ENCODE measurements at places on chromosomes 3 and 15.

GRCh38 chr3:175326041-175326440 is 466.9 kb downstream of the NAALADL2 start:
- no peak for DNase-seq

- DNase-seq = no peak
Observed at GRCh38 chr3:107468782-107469181, 54.0 kb upstream of the BBX start.

GRCh38 chr15:88900309-88900981 is 5.1 kb upstream of the HAPLN3 start:
- no peak for DNase-seq

- no peak for DNase-seq
Observed at GRCh38 chr3:53628536-53629401, 134.4 kb downstream of the CACNA1D start.

DNA sequence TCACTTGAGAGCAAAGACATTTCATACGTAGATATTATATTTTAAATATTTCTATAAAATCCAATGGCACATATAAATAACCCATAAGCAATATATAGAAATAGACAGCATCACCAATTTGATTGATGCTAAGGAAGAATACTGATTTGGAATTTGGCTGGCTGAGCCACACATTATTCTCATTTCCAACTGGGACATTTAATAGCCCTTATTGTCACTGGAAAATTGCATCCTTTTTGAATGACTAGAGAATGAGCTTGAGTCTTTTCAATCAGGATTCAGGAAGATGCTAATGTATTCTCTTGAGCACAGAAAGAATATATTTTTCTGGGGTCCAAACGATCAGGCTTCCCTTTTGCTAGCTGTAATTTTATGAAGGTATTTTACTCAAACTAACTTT is 70.9 kb upstream of the KCNH8 start:
- DNase-seq = no peak

DNA sequence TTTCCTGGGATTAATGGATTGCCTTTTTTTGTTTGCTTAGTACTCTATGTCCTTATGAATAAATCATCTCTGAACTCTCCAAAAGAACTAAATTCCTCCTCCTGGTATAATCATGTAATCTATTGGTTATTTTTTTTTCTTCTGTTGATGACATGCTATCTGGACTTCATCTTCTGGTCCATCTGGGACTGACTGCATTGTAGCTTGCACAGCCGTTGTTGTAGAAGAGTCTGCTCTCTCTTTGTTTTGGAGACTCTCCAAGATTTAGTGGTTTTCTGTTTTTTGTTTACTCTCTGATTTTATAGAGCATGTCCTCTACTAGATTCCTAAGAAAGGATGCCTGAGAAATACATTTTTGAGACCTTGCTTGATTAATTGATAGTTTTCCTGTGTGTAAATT is 19.1 kb downstream of the IREB2 start:
- no peak for DNase-seq

DNA sequence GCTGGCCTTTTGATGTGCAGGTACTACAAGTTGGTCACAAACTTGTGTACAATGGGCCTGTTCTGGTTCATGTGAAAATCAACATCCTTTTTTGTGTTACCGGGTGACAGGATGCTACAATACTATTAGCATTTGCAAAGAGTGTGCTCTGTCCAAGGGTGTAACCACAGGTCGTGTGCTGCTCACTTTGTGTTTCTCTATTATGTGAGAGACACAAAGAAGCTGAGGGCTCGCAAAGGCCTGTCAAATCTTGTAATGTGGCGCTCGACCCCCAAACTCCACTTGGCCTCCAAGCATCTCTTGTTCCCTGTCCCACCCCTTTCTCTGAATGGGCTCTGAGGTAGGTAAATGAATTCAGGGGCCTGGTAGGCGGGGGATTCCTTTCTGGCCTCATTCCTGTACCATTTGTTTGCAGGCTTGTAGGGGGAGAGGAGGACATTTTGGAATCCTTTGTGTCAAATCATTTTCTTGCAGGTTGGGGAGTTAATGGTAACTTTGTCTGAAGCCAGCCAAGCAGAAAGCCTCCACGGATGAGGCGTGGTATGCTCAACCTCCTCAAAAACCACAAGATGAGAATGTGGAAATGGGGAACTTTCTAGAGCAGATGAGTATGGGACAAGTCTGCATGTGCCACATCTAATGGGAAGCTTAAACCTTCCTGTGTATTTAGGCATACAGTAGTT is 109.1 kb downstream of the OPA1 start:
- DNase-seq = no peak

DNA sequence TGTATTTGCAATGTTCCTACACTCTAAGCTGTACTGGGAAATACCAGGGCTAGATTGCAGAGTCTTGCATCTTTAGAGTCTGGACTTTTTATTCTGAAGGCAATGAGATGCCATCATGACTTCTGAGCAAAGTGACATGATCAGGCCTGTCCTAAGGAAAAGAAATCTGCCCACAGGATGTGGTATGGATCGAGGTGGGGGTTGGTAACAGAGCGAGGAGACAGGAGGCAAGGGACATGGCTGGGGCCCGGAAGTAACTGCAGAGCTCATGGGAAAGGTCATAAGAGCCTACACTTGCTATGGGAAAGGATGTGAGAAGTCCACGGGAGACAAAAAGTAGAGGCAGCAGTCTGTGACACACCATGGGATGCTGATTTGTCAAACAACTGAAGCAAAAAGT is 121.5 kb downstream of the OXNAD1 start:
- no peak for DNase-seq

- DNase-seq = no peak
Observed at GRCh38 chr15:35290301-35290721, 205.2 kb upstream of the NANOGP8 start.

DNA sequence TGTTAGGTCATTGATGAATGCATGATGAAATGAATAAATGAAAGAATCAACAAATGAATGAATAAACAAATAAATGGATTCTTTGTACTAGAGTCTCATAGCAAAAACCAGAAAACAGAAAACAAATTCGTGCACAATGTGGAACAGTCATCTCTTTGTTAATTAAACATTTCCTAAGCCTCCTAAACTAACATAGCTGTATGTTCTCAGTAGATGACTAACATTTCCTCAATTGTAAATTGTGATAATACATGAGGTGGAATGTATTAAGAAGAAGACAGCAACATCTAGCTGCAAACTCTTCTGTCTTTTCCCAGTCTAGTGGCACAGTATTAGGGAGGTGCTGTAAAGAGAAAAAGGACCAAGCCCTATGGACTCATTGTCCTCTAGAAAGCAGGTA is 1021.0 kb downstream of the MCTP2 start:
- DNase-seq = no peak

GRCh38 chr3:29324180-29324651 is 43.3 kb downstream of the RBMS3 start:
- no peak for DNase-seq

DNA sequence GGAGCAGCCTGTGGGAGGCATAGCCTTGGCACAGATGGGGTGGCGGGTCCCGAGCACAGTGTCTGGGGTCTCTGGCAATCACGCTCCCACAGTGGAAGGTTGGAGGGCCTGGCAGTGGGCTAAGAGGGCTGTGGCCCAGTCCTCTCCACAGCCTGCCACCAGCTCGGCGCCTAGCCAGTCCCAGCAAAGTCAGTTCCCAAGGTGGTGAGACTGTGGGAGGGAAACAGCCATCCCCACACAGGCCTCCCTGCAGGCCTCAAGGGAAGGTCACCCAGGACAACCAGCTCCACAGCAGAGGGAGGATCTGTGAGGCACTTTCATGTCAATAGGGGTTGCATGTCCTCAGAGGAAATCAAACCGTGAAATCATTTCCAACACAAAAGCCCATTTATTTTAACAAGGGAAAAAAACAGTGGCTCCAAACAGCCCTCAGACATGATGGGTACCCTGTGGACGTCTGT is 27.6 kb upstream of the LIMD1 start:
- no peak for DNase-seq

- DNase-seq = no peak
Observed at GRCh38 chr15:30962079-30962478, 29.3 kb downstream of the MTMR10 start.

DNA sequence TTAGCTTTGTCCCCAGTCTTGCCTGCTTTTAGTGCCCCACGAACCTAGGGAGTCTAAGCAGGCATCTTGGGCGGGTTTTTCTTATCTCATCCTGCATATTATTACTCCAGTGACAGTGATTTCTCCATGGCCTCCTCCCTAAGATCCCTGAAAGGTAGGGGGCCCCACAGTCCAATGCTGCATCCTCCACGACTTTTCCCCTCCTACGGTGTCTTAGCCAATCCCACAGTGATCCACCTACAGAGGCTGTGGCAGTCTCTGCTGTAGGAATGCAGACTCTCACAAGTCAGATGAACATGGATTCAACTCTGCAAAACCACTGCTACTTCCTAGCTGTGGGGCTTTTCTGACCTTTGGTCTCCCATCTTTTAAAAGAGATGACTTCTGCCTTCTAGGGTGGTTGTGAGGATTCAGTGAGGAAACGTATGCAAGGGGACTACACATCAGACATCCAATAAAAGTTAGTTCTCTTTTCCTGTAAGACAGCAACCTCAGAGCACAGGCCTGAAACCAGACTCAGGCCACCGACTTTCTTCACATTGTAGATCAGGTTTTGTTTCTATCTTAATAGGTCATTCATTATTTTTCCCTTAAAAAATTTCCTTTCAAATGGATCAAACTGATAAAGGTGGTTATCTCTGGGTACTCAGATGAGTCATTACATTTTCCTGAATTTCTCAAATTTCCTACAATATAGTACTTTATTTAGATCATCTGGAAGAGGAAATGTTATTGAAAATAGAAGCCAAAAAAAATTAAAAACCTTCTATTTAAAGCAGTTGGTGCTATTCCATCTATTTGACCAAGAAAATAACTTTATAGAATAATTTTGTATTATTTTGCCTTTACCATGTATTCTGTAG is 23.2 kb downstream of the ILDR1 start:
- DNase-seq = no peak

DNA sequence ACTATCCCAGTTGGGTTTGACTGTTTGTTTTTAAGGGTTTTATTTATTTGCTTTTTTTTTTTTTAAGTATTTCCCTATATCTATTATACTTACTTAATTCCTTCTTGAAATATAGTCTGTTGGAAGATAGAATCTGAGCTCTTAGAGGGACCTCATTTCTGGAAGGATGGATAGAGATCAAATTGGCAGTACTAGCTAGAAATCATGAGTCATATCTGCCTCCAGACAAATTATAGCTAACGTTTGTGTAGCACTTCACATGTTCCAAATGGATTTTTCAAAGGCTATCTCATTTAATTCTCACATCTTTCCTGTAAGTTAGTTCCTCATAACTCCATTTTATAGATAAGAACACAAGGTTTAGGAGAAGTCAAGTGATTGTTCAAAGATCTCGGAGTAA is 384.7 kb downstream of the ZIC1 start:
- no peak for DNase-seq

GRCh38 chr15:82304778-82305090 is 42.1 kb downstream of the SAXO2 start:
- DNase-seq = no peak

DNA sequence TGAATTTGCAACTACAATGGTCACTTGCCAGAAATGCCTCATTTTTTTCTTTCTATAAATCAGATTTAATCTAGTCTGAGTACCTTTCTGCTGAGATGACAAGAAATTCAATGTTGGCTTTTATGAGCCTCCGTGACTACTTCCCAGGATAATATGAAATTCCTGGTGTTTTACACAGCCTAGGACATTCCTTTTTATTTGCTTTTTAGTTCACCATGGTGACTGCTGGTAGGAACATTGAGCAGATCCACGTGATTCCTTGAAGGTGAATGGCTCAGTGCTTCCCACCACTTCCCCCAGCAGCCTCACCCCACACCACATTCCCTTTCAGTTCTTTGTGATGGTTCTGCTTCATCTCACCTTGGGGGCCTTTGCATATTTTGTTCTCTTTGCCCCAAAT is 4.3 kb upstream of the NPTN start:
- DNase-seq = no peak

- no peak for DNase-seq
Observed at GRCh38 chr3:97021778-97022177, 207.4 kb downstream of the EPHA6 start.

GRCh38 chr3:124928333-124929202 is 6.0 kb downstream of the MUC13 start:
- peak; percentile 71 for DNase-seq

GRCh38 chr3:4125576-4125975 is 177.6 kb upstream of the SETMAR start:
- no peak for DNase-seq

- DNase-seq = peak; percentile 66
Observed at GRCh38 chr3:31462050-31462569, 70.6 kb upstream of the STT3B start.

DNA sequence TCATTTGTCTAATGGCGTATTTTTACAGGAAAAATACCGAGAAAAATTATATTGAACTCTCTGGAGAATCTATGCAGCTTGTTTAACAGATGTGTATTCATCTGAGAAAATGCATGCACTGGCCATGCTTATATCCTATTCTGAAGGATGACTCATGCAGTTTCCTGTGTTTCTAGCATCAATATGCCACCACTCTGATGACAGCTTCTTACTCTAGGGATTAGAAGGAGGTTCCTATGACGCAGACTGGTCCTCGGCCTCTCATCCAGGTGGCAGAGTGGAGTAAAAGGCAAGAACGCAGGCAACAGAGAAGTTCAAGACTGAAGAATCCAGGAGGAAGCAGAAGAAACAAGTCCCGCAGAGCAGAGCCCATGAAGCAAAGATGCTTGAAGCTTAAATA is 910.0 kb upstream of the ROBO1 start:
- no peak for DNase-seq

DNA sequence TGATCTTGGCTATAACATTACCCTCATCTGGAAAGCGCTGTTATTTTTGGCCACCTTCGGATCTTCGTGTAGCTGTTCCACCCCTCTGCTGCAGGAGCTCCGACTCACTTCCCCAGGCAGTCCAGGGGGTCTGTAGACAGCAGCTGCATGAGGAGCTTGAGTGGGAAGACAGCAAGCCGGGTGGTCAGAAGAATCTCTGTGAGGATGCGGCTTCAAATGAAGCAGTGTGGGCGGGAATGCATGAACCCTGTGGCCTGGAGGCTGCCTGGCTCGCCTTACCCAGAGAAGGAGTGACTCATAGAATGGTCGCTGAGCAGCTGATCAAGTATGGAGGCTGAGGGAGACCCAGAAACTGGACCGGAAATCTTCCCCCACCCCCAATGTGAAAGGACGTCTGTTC is 45.2 kb upstream of the NR2F2 start:
- DNase-seq = no peak

- no peak for DNase-seq
Observed at GRCh38 chr3:117165601-117166051, 456.0 kb downstream of the TUSC7 start.

DNA sequence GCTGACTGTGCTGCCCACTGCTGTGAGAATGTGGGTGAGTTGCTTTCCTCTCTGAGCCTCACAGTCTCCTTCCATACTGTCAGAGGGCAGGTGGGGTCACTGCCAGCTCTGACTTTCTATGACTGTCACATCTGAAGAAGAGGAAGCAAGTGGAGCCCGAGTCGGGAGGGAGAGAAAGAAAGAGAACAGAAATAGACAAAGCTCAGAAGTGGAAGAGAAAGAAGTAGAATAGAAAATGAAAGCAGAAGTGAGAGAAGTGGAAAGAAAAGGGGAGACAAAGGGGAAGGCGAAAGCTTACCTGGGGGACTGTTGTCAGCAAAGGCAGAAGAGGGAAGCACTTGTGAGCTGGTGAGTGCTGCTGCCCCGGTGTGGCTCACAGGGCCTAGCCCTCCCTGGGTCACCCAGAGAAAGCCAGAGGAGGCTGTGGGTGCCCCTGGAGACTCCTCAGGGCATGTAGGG is 57.9 kb downstream of the EPHB1 start:
- DNase-seq = no peak

- DNase-seq = no peak
Observed at GRCh38 chr15:47685141-47685870, 32.0 kb upstream of the SEMA6D start.

Data from CD4-positive, alpha-beta T cell treated with Interleukin-6 for 4 hours (primary cell).